Nephron progenitor cell (in vitro differentiated cells): ENCODE measurements at places on chromosomes 12 and 14.

GRCh38 chr12:46071335-46071734 lies 81.0 kb upstream of the SCAF11 start:
- DNase-seq, result no peak

DNA sequence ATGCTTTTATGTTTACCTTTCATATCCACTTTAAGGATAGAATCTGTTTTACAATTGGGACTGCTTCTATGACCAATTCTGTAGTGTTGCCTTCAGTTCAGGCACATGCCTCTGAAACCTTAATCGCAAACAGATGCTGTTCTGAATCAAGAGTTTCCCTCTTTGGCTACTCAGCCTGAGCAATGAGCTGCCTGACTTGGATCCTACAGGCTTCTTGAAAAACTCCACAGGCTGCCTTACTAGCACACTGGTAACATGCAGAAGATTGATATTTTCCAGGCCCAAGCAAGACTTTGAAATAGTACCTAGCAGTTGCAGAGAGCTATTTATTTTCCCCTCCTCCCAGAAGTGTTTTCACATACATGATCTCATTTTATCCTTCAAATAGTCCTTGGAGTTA lies 34.8 kb upstream of the PMCH start:
- DNase-seq, result no peak

DNA sequence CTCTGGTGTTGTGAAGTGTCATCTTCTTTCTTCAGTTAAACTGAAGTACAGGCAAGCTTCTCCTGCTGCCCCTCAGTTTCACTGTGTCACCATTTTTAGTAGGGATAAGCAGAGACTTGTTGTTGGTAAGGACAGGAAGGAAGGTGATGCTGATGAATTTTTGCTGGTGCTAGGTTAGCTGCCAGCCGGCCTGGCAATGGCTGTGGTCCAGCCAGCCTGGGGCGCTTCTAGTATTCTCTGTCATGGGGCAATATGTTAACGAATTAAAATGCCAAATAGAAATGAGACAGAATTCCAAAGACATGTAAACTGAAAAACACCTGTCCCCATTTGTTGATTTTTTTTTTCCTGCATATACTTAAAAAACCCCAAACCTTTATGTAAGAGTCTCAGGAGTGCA lies 602.9 kb downstream of the DIO2 start:
- DNase-seq, result no peak

- no peak for DNase-seq
Observed at GRCh38 chr12:16763901-16764300, 157.9 kb upstream of the LMO3 start.

GRCh38 chr12:108633534-108634248 lies at the start of gene SELPLG:
TSS of gene SELPLG (minus strand) at chr12:108633894. CDS start at chr12:108624307, 9,587 bp downstream.
- no peak for DNase-seq

DNA sequence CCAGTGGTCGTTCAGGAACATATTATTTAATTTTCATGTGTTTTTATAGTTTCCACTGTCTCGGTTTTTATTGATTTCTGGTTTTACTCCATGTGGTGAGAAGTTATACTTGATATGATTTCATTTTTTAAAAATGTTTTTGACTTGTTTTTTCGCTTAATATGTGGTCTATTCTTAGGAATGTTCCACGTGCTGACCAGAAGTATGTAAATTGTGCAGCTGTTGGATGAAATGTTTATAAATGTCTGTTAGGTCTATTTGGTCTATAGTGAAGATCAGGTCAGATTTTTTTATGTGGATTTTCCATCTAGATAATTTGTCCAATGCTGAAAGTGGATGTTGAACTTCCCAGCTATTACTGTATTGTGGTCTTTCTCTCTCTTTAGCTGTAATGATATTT lies 433.8 kb upstream of the MIS18BP1 start:
- no peak for DNase-seq
